ENCODE measurements at places on chromosomes 6 and 20. TPM values are rescaled to one million over a fixed set of nuclear protein-coding genes. Genes with fewer than 3 reads are reported as not detected.

GRCh38 chr6:446418-447366 is 55.1 kb downstream of the IRF4 start:
- no peak for DNase-seq

DNA sequence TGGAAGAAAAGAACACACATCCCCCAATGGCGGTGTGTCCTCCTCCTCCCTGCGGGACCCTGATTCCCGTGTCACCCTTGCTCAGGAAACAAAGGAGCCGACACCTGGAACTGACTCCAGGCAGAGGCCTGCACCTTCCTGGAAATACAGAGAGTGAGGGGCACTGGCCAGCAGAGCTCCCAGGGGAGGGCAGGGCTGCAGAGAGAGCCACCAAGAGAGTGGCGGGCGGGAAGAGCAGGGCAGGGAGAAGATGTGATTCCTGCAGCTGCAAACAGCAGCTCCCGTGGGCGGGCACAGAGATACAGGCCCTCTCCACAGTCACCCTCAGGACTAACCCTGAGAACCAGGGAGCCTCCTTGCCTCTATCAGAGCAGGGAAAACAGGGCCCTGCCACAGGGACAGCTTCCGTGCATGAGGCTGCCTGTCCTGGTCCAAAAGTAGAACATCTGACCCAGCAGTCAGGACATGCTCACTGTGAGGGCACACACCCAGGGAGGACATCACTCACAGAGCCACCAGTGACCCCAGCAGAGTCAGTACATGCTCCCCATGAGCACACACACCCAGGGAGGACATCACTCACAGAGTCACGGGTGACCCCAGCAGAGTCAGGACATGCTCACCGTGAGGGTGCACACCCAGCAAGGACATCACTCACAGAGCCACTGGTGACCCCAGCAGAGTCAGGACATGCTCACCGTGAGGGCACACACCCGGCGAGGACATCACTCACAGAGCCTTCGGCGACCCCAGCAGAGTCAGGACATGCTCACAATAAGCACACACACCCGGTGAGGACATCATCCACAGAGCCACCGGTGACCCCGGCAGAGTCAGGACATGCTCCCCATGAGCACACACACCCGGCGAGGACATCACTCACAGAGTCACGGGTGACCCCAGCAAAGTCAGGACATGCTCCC is 193.1 kb downstream of the DLL1 start:
- DNase-seq: no peak

CTAGE9 gene
- not detected for total RNA-seq

DNA sequence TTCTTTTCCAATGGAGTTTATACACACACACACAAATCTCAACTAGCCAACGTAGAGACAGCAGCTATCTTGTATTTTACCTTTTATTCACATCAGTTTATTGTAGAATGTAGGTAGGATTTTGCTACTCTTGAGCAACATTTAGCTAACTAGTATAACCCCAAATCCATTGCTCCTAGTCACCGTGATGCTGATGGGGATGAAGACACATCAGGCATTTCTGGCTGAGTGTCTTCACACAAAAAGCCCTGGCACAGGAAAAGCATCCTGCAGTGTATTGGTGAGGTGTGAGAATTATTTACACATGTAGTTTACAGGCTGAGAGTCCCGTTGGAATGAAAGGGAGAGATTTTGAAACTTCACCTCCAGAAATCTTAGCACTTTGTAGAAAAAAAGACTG is 65.9 kb upstream of the FBXL4 start:
- DNase-seq: no peak

DNA sequence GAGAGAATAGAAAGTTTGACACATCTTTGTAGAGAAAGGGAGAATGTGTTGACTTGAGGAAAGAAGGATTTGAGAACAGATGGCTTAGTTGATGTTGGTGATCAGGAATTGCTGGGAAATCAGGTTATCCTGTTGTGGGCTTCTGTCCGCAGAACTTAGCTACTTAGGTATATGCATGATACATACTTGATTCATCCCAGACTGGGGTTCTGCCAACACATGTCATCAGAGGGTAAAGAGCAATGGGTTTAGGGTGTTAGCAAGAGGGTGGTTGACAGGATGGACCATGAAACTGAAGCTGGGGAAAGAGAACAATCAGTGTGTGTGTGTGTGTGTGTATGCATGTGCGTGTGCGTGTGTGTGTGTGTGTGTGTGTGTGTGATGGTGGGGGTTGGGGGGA is 50.6 kb upstream of the NELFCD start:
- no peak for DNase-seq

- no peak for DNase-seq
Measured at GRCh38 chr6:127514773-127515227, 4.3 kb downstream of the MTCL3 start.

PRSS35 gene
- total RNA-seq: 1.1 TPM
